ENCODE measurements at places on chromosomes 3 and 15.

- no peak for DNase-seq
Observed at GRCh38 chr3:193378706-193379105, at the start of gene ATP13A5. TSS of gene ATP13A5 (minus strand) at chr3:193378753. CDS start at chr3:193378725, 28 bp downstream.

GRCh38 chr3:182722907-182723306 lies 70.4 kb upstream of the ATP11B start:
- no peak for DNase-seq

DNA sequence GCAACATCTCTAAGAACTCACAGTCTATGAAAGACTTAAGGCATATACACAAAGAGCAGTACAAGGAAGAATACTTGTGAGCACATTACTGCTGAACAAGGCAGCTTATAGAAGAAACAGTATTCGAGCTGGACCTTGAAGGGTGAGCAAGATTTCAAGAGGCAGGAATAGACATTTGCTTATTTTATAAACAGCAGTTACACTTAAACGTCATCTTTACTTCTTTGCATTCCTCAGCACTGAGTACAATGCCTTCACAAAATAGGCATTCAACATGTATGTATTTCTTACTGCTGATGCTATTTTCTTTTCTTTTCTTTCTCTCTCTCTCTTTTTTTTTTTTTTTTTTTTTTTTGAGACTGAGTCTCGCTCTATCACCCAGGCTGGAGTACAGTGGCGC lies 205.8 kb downstream of the ZIC4 start:
- DNase-seq, result peak; percentile 43

DNA sequence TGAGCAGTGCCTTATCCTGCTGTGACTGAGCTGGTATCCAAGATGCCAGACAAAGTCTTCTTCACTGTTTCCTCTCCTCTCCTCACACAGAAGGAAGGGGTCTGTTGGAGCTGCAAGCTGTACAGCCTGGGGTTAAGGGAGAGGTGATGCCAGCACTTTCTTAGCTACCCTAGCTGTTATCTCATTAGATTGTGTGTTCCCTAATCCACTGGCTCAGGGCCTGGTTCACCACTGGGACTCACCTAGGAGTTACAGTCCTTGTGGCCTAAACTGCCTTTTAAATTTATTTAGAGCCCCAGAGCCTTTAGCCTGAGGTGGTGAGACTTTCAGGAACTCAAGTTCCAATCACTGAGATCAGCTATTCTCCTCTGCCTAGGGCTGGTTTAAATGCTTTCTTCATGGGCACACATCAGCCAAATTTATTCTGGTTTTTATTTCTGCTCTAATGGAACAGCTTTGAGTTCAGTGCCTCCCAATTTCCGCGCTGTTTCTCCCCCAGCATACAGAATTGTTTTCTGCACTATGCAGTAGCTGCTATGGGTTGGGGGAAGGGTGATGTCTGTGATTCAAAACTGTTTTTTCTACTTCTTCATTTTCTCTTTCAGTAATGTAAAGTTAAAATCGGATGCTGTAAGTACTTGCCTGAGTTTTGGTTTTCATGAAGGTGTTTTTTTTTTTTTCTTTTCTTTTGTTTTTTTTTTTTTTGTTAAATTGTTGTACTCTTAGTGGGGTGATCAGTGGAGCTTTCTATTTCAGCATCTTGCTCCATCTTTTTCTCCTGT lies 198.8 kb downstream of the DOCK3 start:
- no peak for DNase-seq

DNA sequence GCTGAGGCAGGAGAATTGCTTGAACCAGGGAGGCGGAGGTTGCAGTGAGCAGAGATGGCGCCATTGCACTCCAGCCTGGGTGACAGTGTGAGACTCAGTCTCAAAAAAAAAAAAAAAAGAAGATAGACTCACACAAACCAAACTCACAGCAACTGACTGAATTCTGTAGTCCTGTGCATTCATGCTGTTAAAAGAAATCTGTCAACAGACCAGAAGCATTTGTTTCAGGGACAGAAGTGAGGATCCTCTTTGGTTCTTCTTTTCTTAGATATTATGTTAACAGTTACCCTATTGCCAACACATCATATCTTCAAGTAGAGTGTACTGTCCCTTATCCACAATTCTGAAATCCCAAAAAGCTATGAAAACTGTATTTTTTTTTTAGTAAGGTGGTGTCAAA lies 192.4 kb downstream of the CDIN1 start:
- no peak for DNase-seq

GRCh38 chr15:83378921-83379578 lies 68.1 kb upstream of the SH3GL3 start:
- no peak for DNase-seq

- DNase-seq, result peak; percentile 71
Observed at GRCh38 chr3:117512975-117513374, 803.4 kb downstream of the TUSC7 start.

DNA sequence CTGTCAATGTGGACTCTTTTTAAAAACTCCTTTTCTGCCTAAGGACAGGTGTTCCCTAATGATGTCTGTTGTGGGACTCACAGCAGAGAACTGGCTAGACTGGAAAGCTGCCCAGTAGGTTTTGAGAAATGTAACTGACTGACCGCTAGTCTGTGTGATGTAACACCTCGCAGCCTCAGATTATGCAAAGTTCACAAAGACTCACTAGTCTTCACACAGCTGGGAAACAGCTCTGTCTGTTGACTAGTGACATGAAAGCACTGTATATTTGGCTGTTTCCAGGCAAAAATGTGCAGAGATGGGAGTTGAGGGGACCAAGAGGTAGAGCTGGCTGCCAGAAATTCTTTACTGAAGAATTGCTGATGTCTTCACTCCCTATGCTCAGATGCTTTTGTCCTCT lies 10.3 kb downstream of the PDZRN3 start:
- peak; percentile 89 for DNase-seq

DNA sequence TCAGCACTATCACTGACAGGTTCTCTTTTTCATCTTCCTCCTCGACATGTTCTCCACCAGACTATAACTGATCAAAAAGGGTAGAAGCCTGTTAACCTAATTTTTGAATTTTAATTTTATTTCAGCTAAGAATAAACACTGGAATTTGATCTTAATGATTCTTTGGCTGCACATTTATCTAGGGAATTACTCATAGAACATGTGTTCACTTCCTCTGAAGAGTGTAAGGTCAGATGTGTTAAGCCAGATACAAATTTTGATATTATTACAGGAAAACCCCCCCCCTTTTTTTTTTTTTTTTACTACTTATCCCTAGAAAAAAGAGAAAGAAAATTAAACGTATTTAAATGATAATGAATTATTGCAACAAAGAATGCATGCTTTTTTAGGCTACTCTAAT lies 15.0 kb downstream of the DCBLD2 start:
- DNase-seq, result no peak

DNA sequence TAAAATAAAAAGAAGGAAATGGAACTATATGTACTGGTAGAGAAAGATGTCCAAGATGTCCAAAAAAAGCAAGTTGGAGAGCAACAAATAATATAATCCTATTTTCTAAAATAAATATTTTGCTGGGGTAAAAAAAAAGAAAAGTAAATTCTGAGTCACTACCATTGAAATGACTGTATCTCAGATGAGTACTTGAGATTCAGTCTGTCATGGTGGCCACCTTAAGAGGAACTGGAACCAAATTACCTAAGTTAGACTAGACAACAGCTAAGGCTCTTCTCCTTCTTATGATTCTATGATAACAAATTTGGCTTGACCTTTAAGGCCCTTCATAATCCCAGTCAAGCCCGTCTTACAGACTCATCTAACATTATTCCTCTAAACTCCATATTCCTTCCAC lies 270.6 kb upstream of the HES1 start:
- no peak for DNase-seq

DNA sequence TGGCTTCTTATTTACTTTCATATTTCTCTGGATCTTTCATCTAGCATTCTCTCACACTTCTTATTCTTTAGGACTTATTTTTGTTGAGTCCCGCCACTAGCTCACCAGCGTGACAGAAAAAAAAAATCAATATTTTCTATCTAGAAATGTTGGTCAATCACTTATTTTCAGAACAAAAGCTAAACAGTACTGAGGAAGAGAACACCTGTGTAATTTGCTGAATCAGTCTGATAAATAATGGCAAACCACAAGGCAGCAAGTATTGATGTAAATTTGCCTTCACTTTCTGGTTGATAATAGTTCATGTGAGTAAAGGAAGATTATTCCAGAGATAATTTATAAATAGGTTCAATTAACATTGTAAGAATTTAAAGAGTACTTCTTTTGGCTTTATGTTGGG lies 179.2 kb downstream of the BCHE start:
- no peak for DNase-seq

GRCh38 chr3:194042927-194043326 lies 93.0 kb upstream of the HES1 start:
- peak; percentile 92 for DNase-seq

DNA sequence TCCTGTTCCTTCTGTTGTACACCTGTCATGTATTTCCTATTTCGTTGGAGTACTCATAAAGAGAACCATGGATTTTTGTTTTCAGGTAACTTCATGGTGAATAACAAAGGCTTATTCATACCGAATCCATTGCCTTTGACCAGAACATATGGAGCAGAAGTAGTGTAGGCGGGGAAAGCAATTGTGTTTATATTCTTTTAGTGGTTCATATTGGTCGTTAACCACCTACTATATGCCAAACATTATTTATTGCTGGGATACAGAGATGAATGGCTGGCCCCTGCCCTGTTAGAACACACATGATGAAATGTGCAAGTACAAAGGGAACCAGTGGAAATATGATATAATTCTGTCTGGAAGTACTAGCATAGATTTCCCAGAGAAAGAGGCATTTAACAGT lies 9.8 kb downstream of the RPUSD2 start:
- DNase-seq, result no peak

GRCh38 chr15:59292442-59293151 lies 80.1 kb downstream of the MYO1E start:
- DNase-seq, result no peak

DNA sequence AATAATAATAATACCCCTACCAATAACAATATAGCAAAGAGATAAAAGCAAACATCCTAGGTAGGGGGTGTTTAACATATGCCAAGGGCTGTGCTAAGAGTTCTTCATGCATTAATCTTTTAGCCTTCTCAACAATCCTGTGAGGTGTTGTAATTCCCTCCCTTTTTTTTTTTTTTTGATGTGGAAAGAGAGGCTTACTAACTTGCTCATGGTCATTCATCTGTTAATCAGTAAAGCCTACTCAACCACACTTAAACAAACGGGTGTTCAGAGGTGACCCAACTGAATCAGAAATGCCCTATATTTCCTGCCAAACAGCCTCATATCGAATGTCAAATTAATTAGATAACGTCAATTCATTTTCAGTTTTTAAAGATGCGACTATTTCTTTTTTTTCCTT lies 232.1 kb downstream of the CTNNB1 start:
- DNase-seq, result no peak

GRCh38 chr3:144466114-144466513 lies 494.5 kb downstream of the DIPK2A start:
- DNase-seq, result no peak

DNA sequence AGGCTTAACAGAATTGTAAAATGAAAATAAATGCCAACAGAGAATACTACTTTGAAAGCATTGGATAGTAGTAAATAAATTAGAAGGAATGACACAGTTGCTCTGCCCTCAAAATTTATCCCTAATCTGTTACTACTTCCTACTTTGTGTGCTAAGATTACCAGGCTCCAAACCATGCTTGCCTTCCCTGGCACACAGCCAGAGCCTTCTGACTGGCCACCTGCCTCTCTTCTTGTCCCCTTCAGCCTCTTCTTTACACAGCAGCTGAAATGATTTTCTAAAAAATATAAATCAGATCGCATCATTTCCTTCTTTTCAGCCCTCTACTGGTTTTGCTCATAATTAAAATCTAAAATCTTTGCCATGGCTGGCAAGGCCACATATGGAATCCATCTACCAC lies 334.1 kb downstream of the FHIT start:
- DNase-seq, result no peak

GRCh38 chr3:52682016-52682415 lies 3.7 kb downstream of the PBRM1 start:
- DNase-seq, result peak; percentile 87

- peak; percentile 23 for DNase-seq
Observed at GRCh38 chr3:15043408-15044171, 21.5 kb downstream of the MRPS25 start.

DNA sequence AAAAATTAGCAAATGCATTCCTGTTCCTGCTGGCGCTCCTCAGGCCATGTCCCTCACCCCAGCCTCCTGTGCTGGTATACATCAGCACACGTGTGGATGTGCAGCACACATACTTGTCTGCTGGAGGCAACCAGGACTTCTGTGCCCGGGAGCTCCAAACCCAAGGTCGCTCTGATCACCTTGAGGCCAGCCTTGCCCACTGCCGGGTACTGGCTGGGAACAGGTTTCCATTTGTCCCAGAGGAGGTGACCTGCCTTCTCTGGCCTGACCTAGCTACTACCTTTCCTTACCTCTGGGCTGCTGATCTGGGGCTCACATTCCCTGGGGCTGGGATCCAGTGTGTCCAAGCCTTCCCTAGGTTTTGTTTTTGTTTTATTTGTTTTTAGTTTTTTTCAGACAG lies 12.1 kb downstream of the PRKCD start:
- DNase-seq, result no peak

DNA sequence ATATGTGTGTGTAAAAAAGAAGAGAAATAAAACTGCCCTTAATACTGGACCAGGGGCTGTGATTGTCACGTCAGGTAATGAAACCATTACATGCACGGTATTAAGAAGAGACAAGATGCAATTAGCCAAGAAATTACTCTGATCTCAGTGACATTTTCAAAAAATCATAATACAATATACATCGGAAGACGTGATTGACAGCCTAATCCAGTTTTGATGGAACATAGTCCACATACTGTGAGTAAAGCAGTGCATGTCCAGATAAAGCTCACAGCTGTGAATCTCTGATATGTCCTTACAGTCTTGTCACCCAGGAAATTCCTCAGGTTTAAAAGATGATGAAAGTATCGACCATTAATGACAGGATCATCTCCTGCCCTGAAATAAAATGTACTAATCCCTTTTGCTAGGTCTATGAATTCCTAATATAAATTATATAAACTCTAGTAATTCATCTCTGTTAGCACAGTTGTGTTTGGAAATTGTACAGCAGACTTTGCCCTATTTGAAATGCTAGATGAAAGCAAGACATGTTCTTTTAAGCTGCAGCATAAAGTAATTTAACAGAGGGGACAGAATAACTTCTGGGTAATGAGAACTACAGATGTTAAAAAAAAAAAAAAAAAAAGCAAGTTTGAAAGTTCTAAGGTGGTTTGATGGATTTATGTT lies 119.5 kb upstream of the TMCO5A start:
- no peak for DNase-seq

- no peak for DNase-seq
Observed at GRCh38 chr3:119258915-119259314, 18.2 kb upstream of the B4GALT4 start.

DNA sequence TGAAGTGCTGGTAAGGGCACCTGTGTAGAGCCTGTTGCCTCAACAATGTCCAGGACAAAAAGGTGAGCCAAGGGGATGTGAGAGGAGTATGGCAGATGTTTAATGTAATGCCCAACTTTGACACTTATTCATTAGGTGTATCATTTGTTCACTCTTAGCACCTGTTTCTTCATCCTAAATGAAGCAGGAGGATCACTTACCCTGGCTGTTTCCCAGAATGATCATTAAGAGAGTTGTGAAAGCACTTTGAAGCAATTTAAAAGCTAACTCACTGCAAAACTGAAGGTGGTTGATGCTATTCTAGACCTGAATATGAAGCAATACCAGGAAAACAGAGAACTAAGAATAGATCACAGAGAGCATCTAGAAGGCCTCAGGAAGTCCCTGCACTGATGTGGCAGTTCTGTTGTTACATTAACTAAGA lies 3.4 kb upstream of the HHLA2 start:
- no peak for DNase-seq

- DNase-seq, result no peak
Observed at GRCh38 chr3:42210726-42211125, 55.3 kb downstream of the CCK start.

GRCh38 chr3:189169728-189170127 lies 2.0 kb upstream of the TPRG1 start:
- no peak for DNase-seq
